Pulmonary artery endothelial cell (primary cell): ENCODE measurements at places on chromosomes 16 and 17.

- DNase-seq = peak; percentile 10
Measured at GRCh38 chr17:10618202-10618635, 38.9 kb downstream of the MYH3 start.

DNA sequence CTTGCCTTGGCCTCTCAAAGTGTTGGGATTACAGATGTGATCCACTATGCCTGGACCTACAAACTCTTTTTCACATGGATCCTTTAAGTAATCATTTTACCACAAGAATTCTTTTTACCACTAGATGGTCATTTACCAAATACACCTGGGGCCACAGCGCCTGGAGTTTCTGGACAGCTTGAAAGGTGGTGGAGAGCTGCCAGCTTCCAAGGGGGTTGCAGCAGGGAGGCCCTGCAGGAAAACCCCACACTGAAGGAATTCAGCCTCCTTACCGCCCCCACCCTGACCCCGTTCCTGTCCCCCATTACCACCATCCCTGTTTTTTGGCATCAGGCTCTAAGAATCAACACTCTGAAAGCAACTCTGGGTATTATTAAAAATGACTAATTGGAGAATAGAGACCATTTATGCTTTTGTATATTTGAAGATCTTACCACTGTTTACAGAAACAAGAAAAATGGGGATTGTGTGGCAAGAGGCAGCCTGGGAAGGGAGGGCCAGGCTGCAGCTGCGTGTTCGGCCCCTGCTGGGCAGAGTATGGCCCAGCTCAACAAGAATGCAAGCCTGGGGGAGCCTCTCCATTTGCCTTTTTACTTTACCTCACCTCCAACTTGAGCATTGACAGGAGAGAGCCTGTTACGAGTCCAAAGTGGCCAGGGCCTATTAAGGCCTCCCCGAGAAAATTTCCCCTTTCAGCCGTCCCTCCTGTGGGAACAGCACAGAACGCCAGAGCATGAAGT is 209.9 kb downstream of the ZFHX3 start:
- no peak for DNase-seq

DNA sequence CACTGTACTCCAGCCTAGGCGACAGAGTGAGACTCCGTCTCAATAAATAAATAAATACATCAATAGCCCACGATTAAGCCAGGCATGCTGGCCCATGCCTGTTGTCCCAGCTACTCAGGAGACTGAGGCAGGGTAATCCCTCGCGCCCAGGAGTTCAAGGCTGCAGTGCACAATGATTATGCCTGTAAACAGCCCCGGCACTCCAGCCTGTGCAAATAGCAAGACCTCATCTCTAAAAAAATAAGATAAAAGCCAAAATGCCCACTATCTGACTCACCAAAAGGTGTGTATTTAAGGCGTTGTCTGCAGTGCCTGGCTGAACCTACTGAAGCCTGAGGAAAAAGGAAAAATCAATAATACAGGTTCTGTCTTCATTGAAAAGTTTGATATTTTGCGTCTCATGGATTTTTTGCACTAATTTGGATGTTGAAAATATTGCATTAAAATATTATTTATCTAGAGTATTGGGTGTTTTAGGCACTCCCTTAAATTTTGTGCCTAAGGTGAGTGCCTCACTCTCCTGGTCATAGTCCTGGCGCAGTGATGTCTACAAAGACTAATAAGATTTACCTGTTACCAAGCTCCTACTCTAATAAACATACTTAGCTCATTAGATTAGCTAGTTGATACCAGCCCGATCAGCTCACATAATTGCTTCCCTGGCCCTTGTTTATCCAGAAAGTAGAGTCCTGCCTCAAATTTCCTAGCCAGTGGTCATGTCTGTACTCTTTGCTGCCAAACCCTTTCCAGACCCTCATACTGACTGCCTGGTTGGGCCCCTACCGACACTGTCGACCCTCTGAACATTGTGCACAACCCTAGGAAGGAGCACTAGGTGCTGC is 24.7 kb upstream of the TOB1 start:
- DNase-seq = no peak

DNA sequence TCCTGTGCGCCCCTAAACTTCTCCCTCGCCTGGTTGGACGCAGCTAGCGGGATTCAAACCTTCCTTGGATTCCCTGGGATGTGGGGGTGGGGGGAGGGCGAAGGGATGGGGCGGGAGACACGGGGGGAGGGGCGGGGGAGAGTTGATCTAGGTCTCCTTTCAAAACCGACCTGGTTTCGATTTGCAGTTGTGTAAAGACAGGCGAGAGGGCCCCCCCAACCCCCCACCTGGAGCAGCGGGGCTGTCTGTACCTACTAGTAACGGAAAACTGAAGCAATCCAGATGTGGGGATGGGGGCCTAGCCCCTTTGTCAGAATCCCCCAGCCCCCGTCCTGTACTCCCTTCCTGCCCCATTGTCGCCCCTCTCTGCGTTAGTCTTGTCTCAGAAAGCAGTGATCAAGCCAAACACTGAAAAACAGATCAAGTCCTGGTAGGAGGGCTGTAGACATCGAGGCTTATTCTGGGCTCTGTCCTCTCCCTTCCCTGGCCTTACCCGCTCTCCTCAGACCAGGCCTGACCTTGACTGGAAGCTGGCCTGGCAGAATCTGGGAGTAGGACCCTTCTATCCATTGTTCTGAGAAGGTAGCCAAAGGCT is 902 bp downstream of the DLX4 start:
- DNase-seq = no peak
